ENCODE measurements at places on chromosomes 7 and 10.
A peak's percentile ranks its signal among the peaks of the same experiment; 100 is the strongest.

GRCh38 chr7:129830949-129831348 is 121.8 kb downstream of the UBE2H start:
- no peaks in the 10 kb centered on the region for H3K36me3 ChIP-seq
- H3K27ac ChIP-seq: no peak overlapping the region
- no peaks in the 10 kb centered on the region for H3K27me3 ChIP-seq

DNA sequence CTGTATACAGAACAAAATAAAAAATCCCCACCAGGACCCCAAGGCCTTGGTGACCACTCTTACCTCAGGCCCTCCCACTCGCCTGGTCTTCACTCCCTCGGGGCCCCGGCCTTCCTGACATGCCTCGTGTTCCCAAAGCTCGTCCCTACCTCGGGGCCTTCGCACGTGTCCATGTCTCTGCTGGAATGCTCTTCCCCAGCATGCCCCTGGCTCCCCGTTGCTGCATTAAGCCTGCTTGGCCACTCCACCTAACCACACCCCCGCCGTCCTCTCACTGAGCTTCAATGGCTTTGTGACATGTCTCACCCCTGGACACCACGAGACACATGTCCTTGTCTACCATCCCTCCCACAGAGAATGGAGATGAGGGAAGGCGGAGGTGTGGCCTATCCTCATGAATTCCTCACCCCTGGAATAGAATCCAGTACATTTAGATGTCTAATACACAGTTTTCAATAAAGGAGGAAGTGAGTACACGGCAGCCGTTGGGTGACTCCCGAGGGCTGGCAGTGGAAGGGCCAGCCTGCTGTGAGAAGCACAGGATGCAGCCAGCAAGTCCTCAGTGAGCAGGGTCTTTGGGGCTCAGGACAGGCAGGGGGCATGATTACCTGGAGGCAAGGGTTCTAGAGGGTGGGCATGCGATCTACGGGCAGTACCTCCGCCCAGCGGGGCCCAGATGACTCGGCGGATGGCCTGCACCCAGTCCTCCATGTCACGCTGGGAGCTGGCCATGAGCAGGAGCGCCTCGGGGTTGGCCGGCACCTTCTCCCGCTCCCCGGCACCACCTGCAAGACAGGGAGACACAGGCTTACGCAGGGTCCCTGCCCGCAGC is 125.7 kb downstream of the ARHGAP22 start:
- no peak for DNase-seq
- no peaks in the 10 kb centered on the region for H3K27me3 ChIP-seq
- H3K4me3 ChIP-seq: no peak overlapping the region
- H3K4me1 ChIP-seq: no peaks in the 10 kb centered on the region

- H3K4me3 ChIP-seq: no peak overlapping the region
- no peak overlapping the region for H3K27ac ChIP-seq
- no peaks in the 10 kb centered on the region for H3K27me3 ChIP-seq
- H3K36me3 ChIP-seq: no peaks in the 10 kb centered on the region
- no peaks in the 10 kb centered on the region for H3K4me1 ChIP-seq
Observed at GRCh38 chr10:67549390-67549789, 146.6 kb downstream of the CTNNA3 start.

DNA sequence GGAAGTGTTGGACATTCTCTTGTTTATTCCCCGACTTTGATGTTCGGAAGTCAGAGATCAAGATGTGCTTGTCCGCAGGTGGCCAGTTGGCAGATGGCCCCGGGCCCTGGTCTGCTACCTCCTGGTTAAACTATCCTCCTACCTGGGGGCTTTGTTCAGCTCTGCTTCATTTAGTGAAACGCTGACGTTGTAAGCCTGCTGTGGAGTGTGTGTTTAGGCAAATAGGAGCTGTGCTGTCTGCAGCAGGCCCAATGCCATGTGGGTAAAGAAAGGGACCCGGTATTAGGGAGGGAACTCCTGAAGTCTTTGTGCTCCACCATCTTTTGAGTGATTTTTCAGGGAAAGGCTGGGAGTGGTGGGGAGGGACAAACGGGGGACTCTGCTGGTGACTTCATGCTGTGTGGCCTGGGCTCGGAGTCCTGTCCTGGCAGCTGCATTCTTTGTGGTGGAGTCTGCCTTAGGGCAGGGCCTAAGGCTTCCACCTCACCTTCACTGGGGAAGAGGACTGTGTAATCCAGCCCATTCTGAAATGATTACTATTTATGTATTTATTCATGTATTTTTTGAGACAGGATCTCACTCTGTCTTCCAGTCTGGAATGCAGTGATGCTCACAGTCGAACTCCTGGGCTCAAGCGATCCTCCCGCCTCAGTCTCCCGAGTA is 171.1 kb upstream of the KLF6 start:
- no peak for DNase-seq
- no peak overlapping the region for H3K27ac ChIP-seq
- no peaks in the 10 kb centered on the region for H3K36me3 ChIP-seq

DNA sequence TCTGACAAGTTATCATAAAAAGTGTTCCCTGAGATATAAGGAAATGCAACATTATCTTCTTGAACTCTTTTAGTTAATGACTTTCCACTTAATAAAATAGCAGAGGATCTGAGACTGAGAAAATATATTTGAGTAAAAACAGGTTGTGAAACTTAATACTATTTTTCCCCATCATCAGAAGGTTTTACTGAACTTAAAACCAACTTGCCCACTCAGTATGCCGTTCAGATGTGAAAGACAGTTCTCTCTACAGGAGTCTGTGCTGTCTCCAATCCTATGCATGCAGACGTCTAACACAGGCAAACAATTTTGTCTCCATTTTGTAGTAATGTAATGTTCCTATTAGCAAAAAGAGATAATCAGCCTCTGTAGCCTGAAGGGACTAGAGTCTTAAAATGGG is 38.2 kb upstream of the CYP2C18 start:
- no peak overlapping the region for H3K27ac ChIP-seq
- no peak for DNase-seq
- no peak overlapping the region for H3K4me3 ChIP-seq
- no peaks in the 10 kb centered on the region for H3K36me3 ChIP-seq
- H3K27me3 ChIP-seq: no peaks in the 10 kb centered on the region

DNA sequence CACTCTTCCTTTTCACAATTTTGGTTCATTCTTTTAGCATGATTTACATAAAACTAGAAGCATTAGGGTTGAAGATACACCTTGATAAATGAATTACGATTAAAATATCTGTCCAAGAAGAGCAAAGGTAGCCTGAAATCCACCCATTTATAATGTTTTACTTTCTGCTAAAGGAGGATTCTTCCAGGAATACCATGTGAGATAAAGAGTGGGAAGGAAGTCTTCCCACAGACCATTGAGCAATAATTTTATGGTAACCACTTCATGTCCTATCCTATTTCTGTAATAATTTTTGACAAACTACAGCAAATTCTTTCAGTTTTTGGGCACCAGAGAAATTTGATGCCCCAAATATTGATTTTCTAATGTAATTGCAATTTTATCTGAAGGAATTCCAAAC is 150.6 kb upstream of the STEAP4 start:
- no peaks in the 10 kb centered on the region for H3K36me3 ChIP-seq
- H3K4me3 ChIP-seq: no peak overlapping the region
- peaks cover 5% of the 10 kb centered on the region for H3K27me3 ChIP-seq
- no peaks in the 10 kb centered on the region for H3K4me1 ChIP-seq
- H3K27ac ChIP-seq: no peak overlapping the region

- H3K4me3 ChIP-seq: no peak overlapping the region
- H3K36me3 ChIP-seq: no peaks in the 10 kb centered on the region
- no peaks in the 10 kb centered on the region for H3K4me1 ChIP-seq
- DNase-seq: no peak
- H3K27me3 ChIP-seq: peaks cover 2% of the 10 kb centered on the region
Observed at GRCh38 chr7:94975336-94975735, 67.9 kb downstream of the PPP1R9A start.

GRCh38 chr7:107206706-107207105 is 37.9 kb downstream of the HBP1 start:
- H3K27me3 ChIP-seq: no peaks in the 10 kb centered on the region
- H3K36me3 ChIP-seq: peaks cover 24% of the 10 kb centered on the region
- no peaks in the 10 kb centered on the region for H3K4me1 ChIP-seq
- no peak overlapping the region for H3K27ac ChIP-seq
- no peak for DNase-seq
- H3K4me3 ChIP-seq: no peak overlapping the region

DNA sequence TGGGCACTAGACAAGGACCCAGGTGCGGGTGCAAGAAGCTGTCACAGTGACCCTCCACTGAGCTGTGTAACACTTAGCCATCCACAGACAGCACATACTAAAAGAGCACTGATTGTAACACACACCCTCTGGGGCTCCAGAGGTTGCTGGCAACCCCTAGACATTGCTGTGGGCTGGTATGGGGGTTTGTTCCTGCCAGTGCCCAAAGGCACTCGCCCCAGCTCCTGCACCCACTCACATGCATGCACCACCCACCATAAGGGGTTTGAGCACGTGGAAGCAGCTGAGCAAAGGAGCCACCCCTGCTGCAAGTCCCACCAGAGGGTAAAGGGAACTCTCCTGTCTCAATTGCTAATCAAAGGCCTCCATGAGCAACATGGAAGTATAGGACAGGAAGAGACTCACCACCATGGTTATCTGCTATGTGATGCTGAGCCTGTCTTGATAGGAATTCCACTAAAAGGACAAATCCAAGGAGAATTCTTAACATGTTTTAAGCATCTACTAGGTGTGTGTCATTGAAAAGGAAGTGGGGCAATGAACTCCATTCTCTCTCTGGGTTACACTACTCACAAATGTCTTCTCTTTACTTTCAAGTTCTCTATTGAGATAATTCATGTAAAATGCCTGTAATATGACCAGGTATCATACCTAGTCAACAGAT is 103.1 kb downstream of the GFRA1 start:
- no peak overlapping the region for H3K27ac ChIP-seq
- H3K4me3 ChIP-seq: no peak overlapping the region
- H3K27me3 ChIP-seq: no peaks in the 10 kb centered on the region
- no peaks in the 10 kb centered on the region for H3K4me1 ChIP-seq

DNA sequence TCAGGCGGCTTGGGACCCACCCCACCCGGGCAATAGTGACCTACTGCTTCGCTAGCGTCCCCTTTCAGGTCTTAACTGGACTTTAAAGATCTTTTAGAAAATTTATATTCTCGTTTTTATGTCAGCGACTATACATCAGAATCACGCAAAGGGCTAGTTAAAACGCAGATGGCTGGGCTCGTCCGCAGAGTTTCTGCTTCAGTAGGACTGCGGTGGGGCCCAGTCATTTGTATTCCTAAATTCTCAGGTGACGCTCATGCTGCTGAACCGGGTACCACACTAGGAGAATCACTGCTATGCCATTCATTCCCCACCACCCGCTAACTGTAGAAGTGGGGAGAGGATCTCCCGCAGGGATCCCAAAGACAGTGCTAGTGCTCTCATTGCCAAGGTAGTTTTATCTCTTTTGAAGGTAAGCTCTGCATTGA is 12.0 kb upstream of the SP8 start:
- no peak for DNase-seq
- H3K4me1 ChIP-seq: peaks cover 20% of the 10 kb centered on the region
- H3K27ac ChIP-seq: no peak overlapping the region
- peaks cover 57% of the 10 kb centered on the region for H3K27me3 ChIP-seq
- peak overlapping the region; percentile 46 for H3K4me3 ChIP-seq
- H3K36me3 ChIP-seq: no peaks in the 10 kb centered on the region
